ENCODE measurements at places on chromosomes 13 and 19. TPM values are rescaled to one million over a fixed set of nuclear protein-coding genes. Genes with fewer than 3 reads are reported as not detected.

- no peak for DNase-seq
- peaks cover 12% of the 10 kb centered on the region for H3K36me3 ChIP-seq
- H3K27me3 ChIP-seq: no peaks in the 10 kb centered on the region
- H3K4me3 ChIP-seq: peak overlapping the region; percentile 73
These were observed 546 bp upstream of the ZNF546 start for GRCh38 chr19:39996218-39996810.

GRCh38 chr19:14218620-14219330, 12.8 kb upstream of the ADGRL1 start:
- H3K27ac ChIP-seq: no peak overlapping the region
- no peak for DNase-seq
- H3K4me1 ChIP-seq: peaks cover 4% of the 10 kb centered on the region
- no peaks in the 10 kb centered on the region for H3K27me3 ChIP-seq
- no peak overlapping the region for H3K4me3 ChIP-seq

The SCAF1 gene
- 14.0 TPM for total RNA-seq

The MYO16 gene
- total RNA-seq: 0.09 TPM

Data from esophagus squamous epithelium (tissue), 5 donors.